ENCODE measurements at places on chromosomes 11 and 22.

- no peak for DNase-seq
These were observed 101.0 kb downstream of the BBOX1 start for GRCh38 chr11:27141576-27141975.

DNA sequence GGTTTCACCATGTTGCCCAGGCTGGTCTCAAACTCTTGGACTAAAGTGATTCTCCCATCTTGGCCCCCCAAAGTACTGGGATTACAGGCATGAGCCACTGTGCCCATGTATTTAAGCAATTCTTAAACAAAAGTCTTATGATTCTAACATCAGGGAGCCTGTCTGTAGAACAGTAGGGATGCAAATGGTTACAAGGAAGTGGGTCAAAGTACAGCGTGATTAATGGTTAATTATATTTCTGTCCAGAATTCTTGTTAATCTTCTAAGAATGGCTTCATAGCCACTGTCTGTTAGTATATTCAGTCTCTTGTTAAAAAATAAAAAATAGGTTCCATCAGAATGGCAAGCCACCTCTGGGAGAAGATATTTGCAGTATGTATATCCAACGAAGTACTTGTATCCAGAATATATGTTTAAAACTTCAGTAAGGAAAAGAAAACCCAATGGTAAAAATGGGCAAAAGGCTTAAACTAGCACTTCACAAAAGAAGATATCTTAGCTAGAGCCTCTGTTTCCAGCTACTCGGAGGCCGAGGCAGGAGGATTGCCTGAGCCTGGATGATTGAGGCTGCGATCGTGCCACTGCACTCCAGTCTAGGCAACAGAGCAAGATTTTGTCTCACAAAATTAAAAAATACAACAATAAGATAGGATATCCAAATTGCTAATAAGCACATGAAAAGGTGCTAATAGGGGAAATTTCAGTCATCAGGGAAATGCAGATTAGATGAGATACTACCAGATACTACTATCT, 22.9 kb downstream of the ATG13 start:
- DNase-seq = no peak

DNA sequence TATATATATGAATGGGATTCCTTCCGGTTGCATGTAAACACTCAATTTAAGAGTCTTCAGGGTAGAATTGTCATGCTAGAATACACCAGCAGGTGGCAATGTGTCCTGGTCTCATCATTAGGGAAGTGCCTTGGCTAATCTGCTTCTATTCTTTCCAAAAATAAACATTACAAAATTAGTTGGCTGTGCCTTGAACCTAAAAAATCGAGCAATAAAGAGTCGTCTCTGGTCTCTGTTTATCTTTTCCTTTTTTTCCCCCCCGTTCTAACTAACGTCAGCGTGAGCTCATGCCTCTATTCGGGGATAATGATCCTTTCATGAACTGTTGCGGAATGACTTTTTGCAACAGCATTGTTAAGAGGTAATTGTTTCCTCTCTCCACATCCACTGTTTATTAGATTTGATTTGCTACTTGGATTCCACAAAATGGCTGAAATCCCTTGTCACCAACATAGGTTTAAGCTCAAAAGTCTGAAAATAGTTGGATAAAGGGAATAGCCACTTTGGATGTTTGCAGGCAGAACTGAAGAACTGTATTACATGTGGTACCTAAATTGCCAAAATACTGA, 1.2 kb upstream of the ARHGEF12 start:
- peak; percentile 70 for DNase-seq

GRCh38 chr22:34036931-34037330, 116.7 kb upstream of the LARGE1 start:
- DNase-seq = no peak

- no peak for DNase-seq
These were observed 341.7 kb upstream of the CADM1 start for GRCh38 chr11:115845872-115846271.

DNA sequence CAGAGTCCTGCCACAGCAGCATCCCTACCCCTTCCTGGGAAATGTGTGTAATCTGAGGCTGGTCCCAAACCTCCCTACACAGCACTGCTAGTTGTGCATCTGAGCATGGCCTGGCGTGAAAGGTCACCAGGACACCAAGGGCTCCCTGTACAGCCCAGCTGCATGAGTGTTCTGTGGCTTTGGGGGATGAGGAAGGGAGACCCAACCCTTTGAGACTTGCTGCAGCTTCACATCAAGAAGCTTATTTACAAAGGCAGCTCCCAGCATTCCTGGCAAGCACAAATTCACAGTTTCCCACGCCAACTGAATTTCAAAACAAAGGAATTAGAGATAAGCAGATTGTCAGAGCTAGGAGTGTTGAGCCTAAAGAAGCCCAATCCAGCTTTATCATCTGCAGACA, 32.2 kb downstream of the CSNK2A3 start:
- DNase-seq = no peak

DNA sequence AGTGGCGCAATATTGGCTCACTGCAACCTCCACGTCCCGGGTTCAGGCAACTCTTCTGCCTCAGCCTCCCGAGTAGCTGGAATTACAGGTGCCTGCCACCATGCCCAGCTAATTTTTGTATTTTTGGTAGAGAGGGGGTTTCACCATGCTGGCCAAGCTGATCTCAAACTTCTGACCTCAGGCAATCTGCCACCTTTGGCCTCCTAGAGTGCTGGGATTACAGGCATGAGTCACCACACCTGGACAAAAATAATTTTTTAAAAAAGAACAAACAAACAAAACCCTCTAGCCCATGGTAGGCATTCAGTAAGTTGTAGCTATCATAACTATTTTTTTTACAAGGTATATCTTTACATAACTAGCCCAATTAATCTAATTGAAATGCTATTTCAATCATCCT, 73.9 kb upstream of the CAPRIN1 start:
- no peak for DNase-seq

DNA sequence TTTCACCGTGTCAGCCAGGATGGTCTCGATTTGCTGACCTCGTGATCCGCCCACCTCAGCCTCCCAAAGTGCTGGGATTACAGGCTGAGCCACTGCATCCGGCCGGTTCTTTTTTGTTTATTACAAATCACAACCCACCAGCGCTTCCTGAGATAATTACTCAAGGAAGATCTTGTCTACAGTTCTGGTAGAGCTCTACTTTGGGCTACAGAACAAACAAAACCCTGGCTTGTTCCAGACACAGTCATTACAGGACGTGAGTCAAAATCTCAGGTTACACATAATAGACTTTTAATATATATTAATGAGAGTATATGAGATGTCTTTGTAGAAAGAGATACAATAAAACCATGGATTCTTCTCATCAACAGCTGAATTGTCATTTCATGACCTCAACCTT, 42.8 kb upstream of the NUP50 start:
- DNase-seq = no peak

GRCh38 chr11:99683933-99684332, 663.2 kb downstream of the CNTN5 start:
- DNase-seq = no peak

- DNase-seq = no peak
These were observed 18.9 kb downstream of the TSPAN32 start for GRCh38 chr11:2320568-2321310.

All from endothelial cell (in vitro differentiated cells).